ENCODE measurements at places on chromosomes 7 and 10. TPM values are rescaled to one million over a fixed set of nuclear protein-coding genes. Genes with fewer than 3 reads are reported as not detected.

CCDC146 gene
- 0.26 TPM for total RNA-seq

HABP2 gene
- total RNA-seq = not detected

NPSR1 gene
- total RNA-seq = not detected

EN2 gene
- total RNA-seq = under 0.01 TPM

BUD31 gene
- 75.5 TPM for total RNA-seq

GJD4 gene
- not detected for total RNA-seq

ACTL6B gene
- not detected for total RNA-seq

SPDYE1 gene
- not detected for total RNA-seq

FFAR4 gene
- total RNA-seq = not detected

DYDC2 gene
- 0.39 TPM for total RNA-seq

SPDYE6 gene
- total RNA-seq = not detected

ANK3 gene
- total RNA-seq = 0.51 TPM

CHRM2 gene
- total RNA-seq = not detected

NEUROD6 gene
- total RNA-seq = not detected

PAX4 gene
- total RNA-seq = not detected

LIPN gene
- not detected for total RNA-seq

AS3MT gene
- total RNA-seq = 0.76 TPM

PLPP4 gene
- total RNA-seq = not detected

HDAC9 gene
- total RNA-seq = 2.0 TPM

GLI3 gene
- 0.26 TPM for total RNA-seq

WEE2 gene
- 0.13 TPM for total RNA-seq

UBE2D4 gene
- total RNA-seq = 3.9 TPM

ZNF511 gene
- 21.5 TPM for total RNA-seq

GOLGA7B gene
- total RNA-seq = 0.13 TPM

CDHR3 gene
- total RNA-seq = 1.3 TPM

HGF gene
- 0.25 TPM for total RNA-seq

CRYGN gene
- total RNA-seq = not detected

H2BK1 gene
- total RNA-seq = not detected

GNGT1 gene
- total RNA-seq = not detected

ATRNL1 gene
- 0.77 TPM for total RNA-seq

SFRP5 gene
- total RNA-seq = not detected

LANCL2 gene
- 18.3 TPM for total RNA-seq

PTPRZ1 gene
- total RNA-seq = not detected

PHYH gene
- 5.8 TPM for total RNA-seq

TRPV5 gene
- not detected for total RNA-seq

AOAH gene
- 0.51 TPM for total RNA-seq

PPP1R17 gene
- not detected for total RNA-seq

CALML3 gene
- total RNA-seq = not detected

LAMB1 gene
- total RNA-seq = 463 TPM

MOSPD3 gene
- 6.7 TPM for total RNA-seq

NKX1-2 gene
- total RNA-seq = not detected

COMTD1 gene
- 15.5 TPM for total RNA-seq

KDM7A gene
- 11.3 TPM for total RNA-seq

OR6B1 gene
- total RNA-seq = not detected
